Activated CD8-positive, alpha-beta memory T cell treated with anti-CD3 and anti-CD28 coated beads for 4 hours (primary cell): ENCODE measurements at places on chromosomes 12 and 14.

DNA sequence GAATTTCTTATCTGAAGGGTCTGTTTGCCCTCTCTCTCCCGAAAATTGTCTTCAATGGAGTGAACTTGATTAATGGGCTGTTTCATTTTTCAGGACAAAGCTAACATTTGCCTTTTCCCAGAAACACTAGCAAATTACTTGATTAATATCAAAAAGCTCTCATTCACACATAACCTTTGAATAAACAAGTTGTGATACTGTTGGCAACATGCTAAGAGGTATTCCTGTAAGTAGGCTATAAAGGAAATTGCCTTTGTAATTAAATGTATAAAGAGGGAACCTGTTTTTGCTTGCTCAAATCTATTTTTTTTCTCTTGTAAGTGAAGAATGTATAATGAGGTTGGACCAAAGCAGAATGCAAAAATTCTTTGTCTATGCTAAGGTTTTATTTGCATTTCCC, 457.2 kb downstream of the TMTC2 start:
- no peak for DNase-seq

DNA sequence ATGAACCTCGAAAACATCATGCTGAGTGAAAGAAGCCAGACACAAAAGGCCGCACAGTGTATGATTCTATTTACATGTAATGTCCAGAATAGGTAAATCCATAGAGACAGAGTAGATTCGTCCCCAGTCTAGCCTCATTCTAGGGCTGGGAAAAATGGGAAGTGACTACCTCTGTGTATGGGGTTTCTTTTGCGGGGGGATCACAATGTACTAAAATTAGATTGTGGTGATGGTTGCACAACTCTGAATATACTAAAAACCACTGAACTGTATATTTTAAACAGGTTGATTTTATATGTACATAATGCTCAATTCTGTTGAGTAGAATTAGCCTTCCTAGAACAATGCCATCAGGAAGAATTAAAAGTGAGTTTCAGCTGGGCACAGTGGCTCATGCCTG, 6.3 kb upstream of the RILPL2 start:
- DNase-seq = no peak

DNA sequence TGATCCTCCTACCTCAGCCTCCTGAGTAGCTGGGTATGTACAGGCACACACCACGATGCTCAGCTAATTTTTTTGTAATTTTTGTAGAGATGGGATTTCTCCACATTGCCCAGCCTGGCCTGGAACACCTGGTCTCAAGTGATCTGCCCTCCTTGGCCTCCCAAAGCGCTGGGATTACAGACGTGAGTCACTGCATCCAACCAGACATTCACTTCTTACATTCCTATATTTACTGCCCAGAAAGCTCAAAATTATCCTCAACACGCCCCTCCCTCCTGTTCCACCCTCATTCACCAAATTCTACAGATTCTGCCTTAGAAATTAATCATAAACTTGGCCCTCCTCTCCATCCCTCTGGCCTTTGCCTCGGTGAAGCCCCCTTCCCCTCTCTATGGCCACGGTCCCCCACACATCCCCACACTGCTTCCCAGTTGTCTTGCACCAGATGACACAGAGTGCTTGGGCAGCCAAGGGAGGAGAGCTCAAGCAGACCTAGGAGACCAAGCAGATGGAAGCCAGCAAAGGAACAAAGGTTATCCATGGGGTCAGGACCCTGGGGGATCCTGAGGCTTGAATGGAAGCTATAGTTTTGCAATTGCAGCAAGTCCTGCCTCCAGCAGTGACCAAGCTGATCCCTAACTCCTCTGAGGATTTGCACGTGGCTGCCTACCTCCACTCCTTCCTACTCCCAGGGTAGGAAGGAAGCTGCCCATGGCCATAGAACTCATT, 213.2 kb upstream of the FOXN3 start:
- DNase-seq = no peak

DNA sequence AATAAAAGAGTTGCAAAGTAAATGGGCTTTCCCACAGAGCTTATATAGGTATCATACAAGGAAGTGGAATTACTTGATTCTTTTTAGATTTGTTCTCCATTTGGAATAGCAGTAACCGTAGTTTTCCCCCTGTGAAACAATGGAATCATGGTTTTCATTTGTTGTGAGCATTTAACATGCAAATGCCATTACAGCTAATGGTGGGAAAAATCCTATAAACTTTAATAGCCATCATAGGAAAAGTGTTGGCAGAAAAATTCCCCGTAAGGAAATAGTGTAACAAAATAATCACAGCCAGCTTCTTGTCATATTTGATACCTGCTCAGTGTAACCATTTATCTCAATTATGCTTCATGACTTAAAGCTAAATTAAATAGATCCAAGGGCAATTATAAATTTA, 95.3 kb downstream of the TPH2 start:
- no peak for DNase-seq

GRCh38 chr14:96698960-96699539, 98.1 kb upstream of the VRK1 start:
- no peak for DNase-seq

GRCh38 chr14:56394826-56395530, 184.6 kb upstream of the TMEM260 start:
- no peak for DNase-seq

DNA sequence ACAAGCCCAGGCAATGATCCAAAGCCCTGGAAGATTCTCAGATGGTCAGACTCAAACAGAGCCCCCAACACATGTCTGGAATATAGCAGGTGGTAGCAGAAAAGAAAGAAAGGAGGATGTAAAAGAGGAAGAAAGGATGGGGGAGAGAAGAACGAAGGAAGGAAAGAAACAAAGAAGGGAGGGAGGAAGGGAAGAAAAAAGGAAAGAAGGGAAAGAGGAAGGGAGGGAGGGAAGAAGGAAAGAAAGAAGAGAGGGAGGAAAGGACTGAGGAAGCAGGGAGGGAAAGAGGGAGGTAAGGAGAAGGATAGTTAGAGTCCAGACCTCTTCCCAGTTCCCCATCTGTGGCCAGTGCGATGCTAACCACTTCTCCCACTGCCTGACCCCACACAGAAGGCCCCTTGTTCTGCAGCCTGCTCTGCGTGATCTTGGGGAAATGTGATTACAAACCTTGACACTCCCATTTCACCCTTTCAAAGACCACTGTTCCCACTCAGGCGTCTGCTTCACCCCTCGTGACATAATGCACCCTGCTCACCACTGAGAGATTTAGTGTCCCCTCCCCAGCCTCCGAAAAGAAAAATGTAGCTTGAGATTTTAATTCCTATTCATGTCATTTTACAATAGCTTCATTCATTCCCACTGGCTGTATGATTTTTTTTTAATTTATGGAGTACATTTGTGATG, 357.9 kb downstream of the BCL11B start:
- no peak for DNase-seq

GRCh38 chr12:13198876-13199275, 2.4 kb downstream of the EMP1 start:
- DNase-seq = no peak

DNA sequence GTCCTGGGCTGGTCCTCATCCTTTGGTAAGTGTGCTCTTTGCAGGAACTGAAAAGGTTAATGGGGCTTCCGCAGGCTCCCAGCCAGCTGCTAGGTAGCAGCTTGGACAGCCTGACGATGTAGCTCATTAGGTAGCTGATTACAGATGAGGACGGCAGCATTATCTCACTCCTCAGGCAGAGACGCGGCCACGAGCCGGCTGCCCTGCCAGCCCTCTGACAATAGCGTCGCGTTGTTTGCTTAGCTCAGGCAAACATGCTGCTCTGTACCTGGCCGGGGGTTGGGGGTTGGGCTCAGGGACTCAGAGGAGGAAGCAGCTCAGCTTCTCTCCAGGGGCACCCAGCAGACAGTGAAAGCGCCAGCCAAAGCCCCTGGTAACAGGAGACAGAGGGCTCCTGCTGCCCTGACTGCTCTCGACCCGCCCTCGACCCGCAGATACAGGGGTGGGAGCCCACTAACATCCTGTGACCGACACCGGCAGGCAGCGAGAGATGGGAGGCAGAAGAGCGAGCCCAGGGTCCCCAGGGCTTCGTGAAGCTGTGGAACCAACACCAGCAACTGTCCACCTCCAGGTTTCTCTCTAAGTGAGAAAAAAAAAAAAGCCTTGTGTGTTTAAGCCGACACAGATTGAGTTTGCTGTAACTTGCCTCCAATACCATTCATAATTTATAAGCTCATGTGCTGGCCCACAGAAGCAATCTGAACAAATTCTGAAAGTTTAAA, 53.4 kb upstream of the DLK1 start:
- no peak for DNase-seq

DNA sequence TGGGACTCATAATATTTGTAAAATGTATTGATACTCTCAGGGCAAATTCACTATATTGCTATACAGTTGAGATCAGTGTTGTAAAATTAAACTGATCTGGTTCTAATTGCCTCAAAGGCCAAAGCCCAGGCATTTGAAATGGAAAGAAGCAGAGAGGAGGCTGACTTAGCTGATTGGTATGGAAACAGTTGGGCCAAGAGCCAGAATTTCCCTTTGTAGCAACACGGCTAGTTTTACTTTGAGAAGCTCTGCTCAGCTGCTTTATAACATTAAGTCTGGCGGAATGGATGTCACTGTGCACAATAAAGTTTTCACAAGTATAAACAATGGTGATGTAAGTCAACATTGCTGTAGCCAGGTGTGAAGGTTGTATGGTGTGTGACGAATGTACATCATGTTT, 186.4 kb downstream of the MSRB3 start:
- no peak for DNase-seq

GRCh38 chr12:14560904-14561574, 6.6 kb downstream of the PLBD1 start:
- no peak for DNase-seq

GRCh38 chr12:43241986-43242385, 310.0 kb downstream of the ADAMTS20 start:
- DNase-seq = no peak

GRCh38 chr12:127048057-127048456, 1218.9 kb upstream of the TMEM132C start:
- DNase-seq = no peak

- no peak for DNase-seq
Measured at GRCh38 chr12:120971299-120972180, 6.8 kb upstream of the HNF1A start.

- no peak for DNase-seq
Measured at GRCh38 chr14:36479344-36479743, 40.7 kb downstream of the NKX2-1 start.

GRCh38 chr14:83461521-83461920, 1927.9 kb upstream of the SEL1L start:
- DNase-seq = no peak

DNA sequence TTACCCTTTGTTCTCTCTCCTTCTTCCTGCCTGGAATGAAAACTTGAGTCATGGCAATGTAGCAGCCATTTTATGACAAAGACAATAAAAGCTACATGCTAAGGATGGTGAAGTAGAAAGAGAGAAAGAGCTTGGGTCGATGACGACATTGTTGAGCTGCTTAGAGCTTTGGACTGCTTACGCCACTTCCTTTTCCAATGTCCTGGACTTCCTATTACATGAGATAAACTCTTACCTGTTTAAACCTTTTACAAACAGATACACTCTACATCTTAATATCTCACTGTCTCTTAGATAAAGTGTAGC, 70.1 kb downstream of the PEBP1 start:
- DNase-seq = no peak

DNA sequence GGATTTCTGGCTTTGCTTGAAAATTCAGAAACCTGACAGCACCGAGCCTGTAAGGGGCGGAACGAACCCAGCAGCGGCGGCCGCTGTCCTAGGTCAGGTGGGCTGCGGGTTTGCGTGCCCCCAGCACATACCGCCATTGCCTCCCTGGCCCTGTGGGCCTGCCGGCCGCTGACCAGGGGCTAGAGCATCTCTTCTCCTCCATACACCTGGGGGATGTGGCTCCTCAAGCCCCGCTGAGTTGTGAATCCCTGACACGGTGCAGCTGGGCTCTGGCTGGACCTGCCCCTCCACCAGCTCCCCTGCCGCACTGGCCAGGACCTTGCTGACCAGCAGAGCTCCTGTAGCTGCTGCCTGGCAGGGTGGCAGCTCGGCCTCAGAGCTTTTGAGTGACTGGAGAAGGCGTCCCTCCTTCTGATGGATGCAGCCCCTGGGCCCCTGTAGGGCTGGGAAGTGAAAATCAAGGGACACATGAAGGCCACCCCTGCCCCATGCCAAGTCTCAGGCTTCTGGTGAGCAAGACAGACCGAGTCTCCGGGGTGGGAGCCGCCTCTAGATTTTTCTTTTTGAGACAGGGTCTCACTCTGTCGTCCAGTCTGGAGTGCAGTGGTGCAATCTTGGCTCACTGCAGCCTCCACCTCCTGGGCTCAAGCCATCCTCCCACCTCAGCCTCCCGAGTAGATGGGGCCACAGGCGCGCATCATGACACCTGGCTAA, 184.9 kb upstream of the SFSWAP start:
- DNase-seq = no peak

DNA sequence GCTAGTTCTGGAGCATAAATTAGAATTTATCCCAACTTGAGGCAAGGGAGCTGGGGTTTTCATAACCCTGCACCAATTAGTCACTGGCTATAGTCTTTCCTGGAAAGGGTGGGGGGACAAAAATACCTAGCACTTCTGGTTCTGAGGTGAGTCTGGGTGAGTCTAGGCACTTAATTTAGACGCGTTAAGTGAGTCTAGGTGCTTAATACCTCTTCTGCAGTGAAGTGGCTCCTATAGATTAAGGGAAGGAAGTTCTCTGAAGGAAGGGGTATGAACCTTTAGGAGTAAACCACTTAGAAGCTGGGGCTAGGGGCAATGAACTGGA, 251.7 kb downstream of the EFCAB11 start:
- no peak for DNase-seq

DNA sequence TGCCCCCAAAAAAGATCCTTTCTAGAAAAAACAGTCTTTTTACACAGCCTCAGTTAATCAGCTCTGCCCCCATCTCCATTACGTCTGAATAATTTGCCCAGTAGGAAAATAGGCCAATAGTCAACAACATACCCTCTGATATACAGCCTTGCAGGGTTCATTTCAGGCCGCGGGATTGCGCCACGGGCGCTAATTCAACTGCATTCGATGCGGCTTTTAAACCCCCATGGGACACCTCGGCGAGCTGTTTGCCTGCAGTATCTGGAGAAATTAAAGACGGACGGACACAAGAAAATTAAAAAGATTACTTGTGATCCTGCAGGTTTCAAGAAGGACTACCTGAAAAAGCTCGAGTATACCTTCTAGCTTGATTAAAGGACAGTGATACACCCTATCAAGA, 36.1 kb downstream of the ERP29 start:
- no peak for DNase-seq

- DNase-seq = no peak
Measured at GRCh38 chr12:118645219-118645618, 268.9 kb downstream of the SUDS3 start.

- DNase-seq = no peak
Measured at GRCh38 chr14:21379338-21379737, 4.5 kb downstream of the SUPT16H start.

GRCh38 chr12:230925-231671, 17.1 kb upstream of the SLC6A12 start:
- no peak for DNase-seq
